ENCODE measurements at places on chromosomes 1 and 21. TPM values are rescaled to one million over a fixed set of nuclear protein-coding genes. Genes with fewer than 3 reads are reported as not detected.

DNA sequence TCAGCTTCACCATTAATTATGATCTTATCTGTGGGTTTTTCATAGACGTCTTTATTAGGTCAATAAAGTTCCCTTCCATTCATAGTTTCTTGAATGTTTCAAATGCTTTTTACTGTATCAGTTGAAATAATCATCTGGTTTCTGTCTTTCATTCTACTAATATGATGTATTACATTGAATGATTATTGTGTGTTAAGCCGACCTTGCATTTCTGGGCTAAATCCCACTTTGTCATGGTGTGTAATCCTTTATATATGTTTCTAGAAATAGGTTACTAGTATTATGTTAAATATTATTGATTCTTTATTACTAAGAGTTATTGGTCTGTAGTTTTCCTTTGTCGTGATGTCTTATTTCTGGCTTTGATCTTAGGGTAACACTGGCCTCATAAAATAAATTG, 134.9 kb downstream of the FASLG start:
- DNase-seq = no peak

DNA sequence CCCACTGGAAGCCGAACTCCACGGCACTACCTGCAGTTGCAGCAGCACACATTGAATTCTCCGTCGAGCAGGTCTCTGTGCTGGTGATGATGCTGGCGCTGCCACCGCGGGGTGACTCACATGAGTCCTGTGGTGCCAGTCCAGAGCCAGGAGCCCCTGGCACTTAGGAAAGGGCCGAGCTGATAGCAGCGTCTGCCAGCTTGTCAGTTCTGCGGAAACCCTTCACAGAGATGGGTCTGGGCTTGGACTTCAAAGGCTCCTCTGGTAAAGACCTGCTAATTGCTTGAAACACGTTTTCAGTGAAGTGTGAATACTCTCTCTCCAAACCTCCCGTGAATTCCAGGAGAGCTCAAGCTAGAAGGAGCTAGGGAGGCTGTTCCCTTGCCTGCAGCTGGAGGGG, 92.2 kb downstream of the GRIK3 start:
- DNase-seq = no peak

Gene TMEM240
- 1.1 TPM for total RNA-seq

- DNase-seq = no peak
Measured at GRCh38 chr1:80533775-80534334, 1266.9 kb upstream of the ADGRL2 start.

Gene GREM2
- total RNA-seq = 5.0 TPM

GRCh38 chr1:3600354-3600753, 11.0 kb downstream of the MEGF6 start:
- DNase-seq = no peak

Gene INSRR
- total RNA-seq = not detected

Gene NBPF3
- 18.8 TPM for total RNA-seq

DNA sequence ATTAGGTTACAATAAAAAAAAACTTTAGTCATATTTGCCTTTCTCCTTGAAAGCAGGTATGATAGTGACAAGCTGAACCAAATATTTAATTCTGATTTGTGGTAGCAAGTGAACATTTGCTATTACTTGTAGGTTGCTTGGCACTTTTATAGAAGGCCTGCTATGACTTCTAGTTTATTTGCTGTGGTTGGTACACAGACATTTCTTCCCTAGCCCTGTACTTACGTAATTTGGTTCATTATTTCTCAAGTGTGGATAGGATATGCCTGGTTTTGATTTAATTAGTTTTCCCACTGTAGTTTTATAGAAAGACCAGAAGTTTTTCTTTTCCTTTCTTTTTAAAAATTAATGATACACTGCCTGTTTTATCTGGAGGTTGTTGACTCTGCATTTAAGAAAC, 55.9 kb downstream of the PPP2R5A start:
- no peak for DNase-seq

Gene PGLYRP3
- not detected for total RNA-seq

Gene RBP7
- not detected for total RNA-seq

DNA sequence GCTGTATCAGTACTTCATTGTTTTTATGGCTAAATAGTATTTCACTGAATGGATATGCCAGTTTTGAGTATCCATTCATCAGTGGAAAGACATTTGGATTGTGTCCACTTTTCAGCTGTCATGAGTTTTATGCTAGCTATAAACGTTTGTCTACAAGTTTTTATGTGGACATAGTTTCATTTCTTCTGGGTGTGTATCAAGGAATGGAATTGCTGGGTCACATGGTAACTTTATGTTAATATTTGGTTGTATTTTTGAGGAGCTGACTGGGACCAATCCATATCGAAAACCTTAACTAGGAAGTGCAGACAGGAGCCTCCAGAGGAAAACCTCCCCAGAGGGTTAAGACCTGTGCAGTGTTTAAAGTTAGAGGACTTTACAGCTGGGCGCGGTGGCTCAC, 31.8 kb upstream of the DISC1 start:
- no peak for DNase-seq

- DNase-seq = no peak
Measured at GRCh38 chr1:26788515-26788785, 700 bp downstream of the PIGV start.

Gene SLC9C2
- not detected for total RNA-seq

- no peak for DNase-seq
Measured at GRCh38 chr1:89866568-89866967, 45.7 kb downstream of the LRRC8D start.

GRCh38 chr1:206923009-206923960, 1.5 kb upstream of the FCMR start:
- DNase-seq = no peak

- DNase-seq = no peak
Measured at GRCh38 chr1:219188331-219188803, 14.7 kb downstream of the LYPLAL1 start.

GRCh38 chr1:218347723-218348627, 2.8 kb downstream of the TGFB2 start:
- DNase-seq = peak; percentile 70

Gene TNFAIP8L2
- not detected for total RNA-seq

DNA sequence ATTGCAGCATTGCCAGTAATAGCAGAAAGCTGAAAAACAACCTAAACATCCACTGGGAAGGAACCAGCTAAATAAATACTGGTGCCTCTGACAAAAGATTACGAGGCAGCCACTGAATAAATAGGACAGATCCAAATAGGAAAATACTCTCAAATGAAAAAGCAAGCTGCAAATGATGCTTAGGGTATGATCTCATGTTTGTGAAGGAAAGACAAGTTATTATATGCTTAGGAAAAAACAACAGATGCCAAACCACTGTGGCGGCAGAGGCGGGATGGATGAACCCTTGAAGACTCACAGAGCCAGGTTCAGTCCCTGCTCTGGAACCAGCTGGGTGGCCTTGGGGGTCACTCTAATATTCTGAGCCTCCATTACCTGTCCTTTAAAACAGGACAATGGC, 41.6 kb downstream of the MATN1 start:
- no peak for DNase-seq

Gene GBP7
- not detected for total RNA-seq

DNA sequence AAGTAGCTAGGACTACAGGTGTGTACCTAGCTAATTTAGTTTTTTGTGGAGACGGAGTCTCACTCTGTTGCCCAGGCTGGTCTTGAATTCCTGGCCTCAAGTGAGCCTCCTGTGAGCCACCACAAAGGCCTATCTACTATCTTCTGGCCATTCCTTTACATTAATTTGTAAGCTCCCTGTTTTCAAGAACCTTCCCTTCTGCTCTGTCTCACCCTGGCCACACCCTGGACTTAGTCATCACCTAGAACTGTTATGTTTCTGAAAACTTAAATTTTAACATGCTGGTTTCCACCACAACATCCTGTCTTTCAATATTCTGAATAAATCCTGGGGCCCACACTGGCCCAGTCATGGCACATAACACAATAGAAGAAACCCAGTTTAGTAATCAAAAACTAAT, 4.9 kb upstream of the B4GALT3 start:
- DNase-seq = peak; percentile 60

DNA sequence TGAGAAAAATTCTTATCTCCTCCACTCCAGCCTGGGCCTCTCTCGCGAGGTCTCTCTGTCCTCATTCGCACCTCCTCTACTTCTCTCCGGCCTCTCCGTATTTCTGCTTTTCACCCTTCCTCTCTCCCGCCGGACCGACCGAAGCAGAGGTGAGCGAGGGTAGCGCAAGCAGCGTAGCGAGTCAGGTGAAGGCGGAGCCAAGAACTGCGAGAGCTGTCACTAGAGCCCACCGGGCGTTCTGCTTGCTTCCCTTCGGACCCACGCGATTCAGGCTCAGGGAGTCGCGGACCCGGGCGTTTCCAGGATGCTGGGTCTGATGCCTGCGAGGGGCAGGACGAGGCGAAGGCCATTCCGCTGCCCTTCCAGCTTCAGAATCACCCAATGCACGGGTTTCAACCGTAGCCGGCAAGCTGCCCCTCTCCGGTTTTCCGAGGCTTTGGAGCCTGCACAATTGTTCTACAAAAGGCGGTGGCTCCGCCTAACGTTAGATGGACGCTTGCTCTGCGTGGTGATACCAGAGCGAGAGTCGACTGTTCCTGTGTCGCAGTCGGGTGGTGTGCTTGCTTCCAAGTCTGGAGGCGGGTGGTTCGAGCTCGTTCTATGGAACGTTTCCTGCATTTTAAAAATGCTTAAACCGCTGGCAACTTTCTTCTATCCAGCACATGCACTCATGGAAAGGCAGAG, 310.2 kb downstream of the FAM72C start:
- no peak for DNase-seq

GRCh38 chr1:17550729-17551584, 11.5 kb downstream of the ARHGEF10L start:
- DNase-seq = peak; percentile 39

DNA sequence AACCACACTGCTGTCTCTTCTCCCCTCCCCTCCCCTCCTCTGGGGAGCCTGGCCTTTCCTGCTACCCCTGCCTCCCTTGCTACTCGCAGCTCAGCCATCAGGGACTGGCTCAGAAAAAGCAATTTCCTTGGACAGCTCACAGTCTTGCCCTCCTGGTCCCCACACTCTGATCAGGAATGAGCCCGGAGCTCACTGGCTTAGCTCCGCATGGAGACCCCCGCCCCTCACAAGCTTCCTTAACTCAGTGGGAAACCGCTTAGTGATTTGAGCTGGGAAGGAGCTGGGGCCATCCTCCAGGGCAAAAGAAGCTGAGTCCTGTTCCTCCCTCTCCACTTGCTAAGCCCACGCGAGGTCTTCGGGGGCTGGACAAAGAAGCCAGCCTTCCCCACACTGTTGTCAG, 70.3 kb upstream of the ACTL8 start:
- DNase-seq = no peak

- DNase-seq = no peak
Measured at GRCh38 chr1:203513585-203514031, 19.7 kb downstream of the OPTC start.

Gene FALEC
- not detected for total RNA-seq

DNA sequence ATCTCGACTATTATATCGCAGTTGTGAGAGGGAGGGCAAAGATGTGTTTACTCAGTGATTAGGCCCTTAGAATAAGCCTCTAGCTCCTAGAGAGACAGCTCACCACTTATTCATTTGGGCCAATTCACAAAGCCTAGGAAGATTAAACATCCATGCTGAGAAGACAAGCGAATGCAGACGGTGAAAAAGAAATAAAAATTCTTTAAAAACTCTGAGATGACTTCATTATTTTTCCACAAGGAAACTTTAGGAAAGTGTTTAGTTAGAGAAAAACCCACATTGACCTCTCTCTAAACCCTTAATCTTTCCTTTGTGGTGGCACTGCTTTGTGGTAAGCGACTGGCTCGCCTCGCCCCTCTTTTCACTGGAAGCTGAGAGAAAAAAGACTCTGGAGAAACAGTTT, 146.8 kb upstream of the DMRTA2 start:
- DNase-seq = peak; percentile 58

DNA sequence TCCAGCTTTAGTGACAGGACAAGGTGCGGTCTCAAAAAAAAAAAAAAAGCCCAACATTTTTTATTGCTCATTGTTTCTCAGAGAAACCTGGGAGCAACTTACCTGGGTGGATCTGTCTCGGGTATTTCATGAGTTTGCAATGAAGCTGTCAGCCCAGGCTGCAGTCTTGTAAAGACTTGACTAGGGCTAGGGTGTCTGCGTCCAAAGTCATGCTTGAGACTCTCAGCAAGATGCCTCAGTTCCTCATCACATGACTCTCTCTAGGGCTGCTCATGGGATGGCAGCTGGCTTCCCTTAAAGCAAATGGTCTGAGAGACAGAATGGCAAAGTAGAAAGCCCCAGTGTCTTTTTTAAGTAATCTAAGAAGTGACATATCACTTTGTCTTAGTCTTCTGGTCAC, 8.1 kb downstream of the GABPA start:
- no peak for DNase-seq

GRCh38 chr1:164824542-164824941, 265.6 kb downstream of the PBX1 start:
- no peak for DNase-seq

GRCh38 chr1:46623743-46624644, 7.4 kb upstream of the MOB3C start:
- peak; percentile 37 for DNase-seq

- no peak for DNase-seq
Measured at GRCh38 chr1:27176323-27176722, 21.4 kb upstream of the SLC9A1 start.

DNA sequence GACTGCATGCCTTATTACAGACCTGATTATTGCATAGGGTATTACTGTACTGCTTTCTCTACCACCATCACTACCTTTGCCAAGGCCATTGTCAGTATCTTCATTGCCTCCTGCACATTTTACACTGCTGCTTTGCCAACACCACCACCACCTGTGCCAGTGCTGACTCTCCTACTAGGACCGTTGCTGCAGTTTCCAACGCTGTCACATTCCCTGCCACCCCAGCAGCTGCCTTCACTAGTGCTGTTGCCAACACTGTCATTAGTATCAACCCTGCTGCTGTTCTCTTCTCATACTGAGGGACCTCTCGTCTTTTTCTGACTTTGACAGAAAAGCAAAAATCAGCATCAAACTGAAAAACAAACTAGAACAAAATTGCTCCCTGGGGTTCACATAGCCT, 394.9 kb upstream of the B3GALT2 start:
- no peak for DNase-seq

DNA sequence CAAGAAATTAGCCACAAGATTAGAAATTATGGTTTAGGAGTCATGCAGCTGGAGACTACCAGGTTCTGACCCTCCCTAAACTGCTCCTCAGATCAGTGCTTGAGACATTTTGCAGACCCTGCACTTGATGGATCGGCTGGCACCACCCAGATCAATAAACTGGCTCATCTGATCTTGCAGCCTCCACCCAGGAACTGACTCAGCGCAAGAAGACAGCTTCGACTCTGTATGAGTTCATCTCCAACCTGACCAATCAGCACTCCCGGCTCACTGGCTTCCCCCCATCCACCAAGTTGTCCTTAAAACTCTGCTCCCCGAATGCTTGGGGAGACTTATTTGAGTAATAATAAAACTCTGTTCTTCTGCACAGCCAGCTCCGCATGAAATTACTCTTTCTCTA, 40.0 kb downstream of the L1TD1 start:
- no peak for DNase-seq

Gene CSMD2
- total RNA-seq = 0.28 TPM

DNA sequence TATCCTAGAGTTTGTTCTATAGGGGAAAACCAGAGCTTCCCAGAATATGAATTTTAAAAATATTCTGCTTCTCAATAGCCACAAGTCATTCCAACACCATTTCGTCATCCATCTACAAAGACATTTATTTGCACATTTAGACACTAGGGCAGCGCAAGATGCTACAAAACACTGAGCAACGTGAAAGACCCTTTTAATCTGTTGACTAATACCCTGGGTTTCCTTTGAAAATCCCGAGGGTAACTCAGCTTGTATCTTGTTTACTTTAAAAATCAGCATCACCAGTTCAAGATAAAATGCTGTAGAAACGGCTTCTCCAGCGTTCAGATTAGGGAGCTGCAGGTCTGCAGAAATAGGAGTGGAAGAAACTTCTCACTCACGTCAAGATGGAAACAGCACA, 13.5 kb downstream of the PDPN start:
- no peak for DNase-seq

Data from IMR-90 (cell line).